ENCODE measurements at places on chromosomes 11 and 22. TPM values are rescaled to one million over a fixed set of nuclear protein-coding genes. Genes with fewer than 3 reads are reported as not detected.

The OR10D3 gene
- not detected for polyA plus RNA-seq

The DTX4 gene
- polyA plus RNA-seq = 31.2 TPM

The BARX2 gene
- 0.08 TPM for polyA plus RNA-seq

DNA sequence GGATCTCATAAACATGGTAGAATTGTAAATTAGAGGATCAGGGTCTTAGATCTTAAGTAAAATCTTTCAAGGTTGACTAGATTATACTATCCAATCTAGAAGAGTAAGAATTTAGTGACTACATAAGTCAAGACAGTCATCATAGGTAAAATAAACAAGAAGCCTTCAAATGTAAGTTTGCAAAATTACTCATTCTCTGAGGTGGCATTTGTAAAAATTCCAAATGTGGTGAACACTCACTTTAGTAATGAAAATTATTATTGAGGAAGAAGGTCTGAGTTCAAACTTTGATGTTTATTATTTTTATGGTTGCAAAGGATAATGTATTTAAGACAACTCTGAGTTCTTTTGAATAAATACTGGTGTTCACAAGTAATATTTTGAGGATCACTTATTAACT is 4.6 kb downstream of the HYLS1 start:
- no peak for DNase-seq

DNA sequence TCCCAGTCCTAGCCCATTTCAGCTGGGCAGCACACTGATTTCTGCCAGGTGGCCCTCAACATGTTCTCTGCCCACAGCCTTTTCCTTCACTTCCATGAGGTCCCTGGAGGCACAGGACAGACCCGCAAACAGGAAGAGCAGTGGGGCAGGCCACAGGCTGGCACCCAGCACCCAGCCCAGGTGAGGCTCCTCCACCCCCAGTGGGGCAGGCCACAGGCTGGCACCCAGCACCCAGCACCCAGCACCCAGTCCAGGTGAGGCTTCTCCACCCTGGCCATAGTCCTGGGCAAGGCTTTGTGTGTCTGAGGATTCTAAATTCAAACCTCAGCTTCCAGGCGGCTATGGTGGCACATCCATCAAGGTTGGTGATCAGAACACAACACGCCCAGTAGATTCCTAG is 1413.0 kb downstream of the BRD1 start:
- no peak for DNase-seq

DNA sequence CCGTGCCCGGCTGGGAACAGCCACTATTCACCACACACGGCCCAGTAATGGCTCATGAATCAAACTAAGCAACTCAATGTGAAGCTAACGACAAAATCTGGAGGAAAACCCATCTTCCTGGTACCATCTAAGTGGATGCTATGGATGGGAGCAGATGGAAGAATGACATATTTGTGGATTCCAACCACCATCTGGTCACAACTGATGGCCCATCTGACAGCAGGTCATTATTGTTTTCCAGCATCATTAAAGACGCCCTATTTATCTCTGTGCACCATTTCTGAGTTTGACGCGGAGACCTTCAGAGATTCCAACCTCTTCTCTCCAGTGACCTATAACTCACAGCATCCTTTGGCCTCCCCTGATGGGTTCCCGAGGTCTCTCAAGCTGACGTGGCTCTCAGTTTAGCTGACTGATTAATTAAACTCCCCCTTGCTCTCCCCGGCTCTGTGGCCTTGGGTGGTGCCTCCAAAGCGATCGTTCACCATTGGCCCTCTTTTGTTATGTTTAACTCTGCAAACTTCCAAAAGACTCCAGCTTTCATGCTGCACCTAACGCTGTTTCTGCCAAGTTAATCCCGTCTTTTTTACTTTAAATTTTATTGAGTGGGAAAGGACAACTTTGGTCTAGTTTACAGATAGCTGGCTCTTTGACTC is 1514.4 kb downstream of the BRD1 start:
- DNase-seq = no peak
